ENCODE measurements at places on chromosomes 2 and 18. TPM values are rescaled to one million over a fixed set of nuclear protein-coding genes. Genes with fewer than 3 reads are reported as not detected.

PUM2 gene
- total RNA-seq: 61.2 TPM

BIRC6 gene
- 103 TPM for total RNA-seq

NOSTRIN gene
- total RNA-seq: under 0.01 TPM

C2orf81 gene
- 0.85 TPM for total RNA-seq

FABP1 gene
- total RNA-seq: not detected

SLC9A4 gene
- not detected for total RNA-seq

GCG gene
- not detected for total RNA-seq

NDC80 gene
- 0.34 TPM for total RNA-seq

REG3A gene
- not detected for total RNA-seq

LCLAT1 gene
- total RNA-seq: 26.2 TPM

RBKS gene
- total RNA-seq: 1.7 TPM

SLC11A1 gene
- total RNA-seq: 0.34 TPM

DNAJC5G gene
- not detected for total RNA-seq

RAPH1 gene
- total RNA-seq: 25.4 TPM

PRKAG3 gene
- total RNA-seq: not detected

DUSP19 gene
- total RNA-seq: 1.1 TPM

MC2R gene
- total RNA-seq: not detected

FKBP7 gene
- 0.68 TPM for total RNA-seq

CRACDL gene
- total RNA-seq: 0.34 TPM

IL18RAP gene
- total RNA-seq: 0.21 TPM

AQP12A gene
- not detected for total RNA-seq

COL6A3 gene
- under 0.01 TPM for total RNA-seq

KRTCAP3 gene
- total RNA-seq: 13.3 TPM

STPG4 gene
- 0.07 TPM for total RNA-seq

RAPGEF4 gene
- 0.34 TPM for total RNA-seq

Measured in nasal cavity respiratory epithelium epithelial cell of viscerocranial mucosa (primary cell).